ENCODE measurements at places on chromosomes 6 and 20. TPM values are rescaled to one million over a fixed set of nuclear protein-coding genes. Genes with fewer than 3 reads are reported as not detected.

The FOXP4 gene
- total RNA-seq, result 11.0 TPM

GRCh38 chr20:7346562-7346961 lies 579.1 kb downstream of the BMP2 start:
- DNase-seq, result no peak

The RFX6 gene
- total RNA-seq, result 1.8 TPM

- DNase-seq, result no peak
Measured at GRCh38 chr6:72636215-72636614, 14.4 kb downstream of the KCNQ5 start.

The MEP1A gene
- total RNA-seq, result 1.3 TPM

The SLC44A4 gene
- 10.5 TPM for total RNA-seq

The CFAP61 gene
- 0.59 TPM for total RNA-seq

GRCh38 chr20:9323622-9324021 lies 190.8 kb upstream of the LAMP5 start:
- no peak for DNase-seq

The RRAGD gene
- 12.8 TPM for total RNA-seq

The LIN28B gene
- total RNA-seq, result not detected

GRCh38 chr6:109124219-109124618 lies 28.9 kb downstream of the CEP57L1 start:
- no peak for DNase-seq

GRCh38 chr20:58142843-58143185 lies 85.6 kb downstream of the ANKRD60 start:
- peak; percentile 14 for DNase-seq

DNA sequence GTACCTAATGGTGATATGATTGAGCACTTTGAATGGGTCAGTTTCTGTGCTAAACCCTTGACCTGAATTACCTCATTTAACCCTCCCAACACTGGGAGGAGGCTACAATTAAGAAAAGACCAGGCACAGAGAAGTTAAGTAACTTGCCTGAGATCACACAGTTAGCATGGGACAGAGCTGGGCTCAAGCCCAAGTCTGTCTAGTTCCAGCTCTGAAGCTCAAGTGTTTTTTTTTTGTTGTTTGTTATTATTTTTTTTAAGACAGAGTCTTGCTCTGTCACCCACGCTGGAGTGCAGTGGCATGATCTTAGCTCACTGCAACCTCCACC lies 4.0 kb downstream of the FAM83D start:
- DNase-seq, result no peak

The ECT2L gene
- 0.33 TPM for total RNA-seq

DNA sequence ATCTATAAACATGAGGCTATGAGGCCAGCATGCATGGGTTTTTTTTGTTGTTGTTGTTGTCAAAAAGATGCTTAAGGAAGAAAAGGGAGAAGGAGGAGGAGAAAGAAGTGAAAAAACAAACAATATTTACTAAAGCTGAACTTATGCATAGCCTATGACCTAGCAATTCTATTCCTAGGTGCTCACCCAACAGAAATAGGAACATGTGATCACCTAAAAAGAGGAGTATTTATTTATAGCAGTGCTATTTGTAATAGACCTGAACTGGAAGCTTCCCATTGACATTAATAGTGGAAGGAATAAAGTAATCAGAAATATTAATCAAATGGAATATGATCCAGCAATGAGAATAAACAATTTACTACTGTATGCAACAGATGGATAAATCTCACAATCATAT lies 156.5 kb upstream of the OLIG3 start:
- no peak for DNase-seq

DNA sequence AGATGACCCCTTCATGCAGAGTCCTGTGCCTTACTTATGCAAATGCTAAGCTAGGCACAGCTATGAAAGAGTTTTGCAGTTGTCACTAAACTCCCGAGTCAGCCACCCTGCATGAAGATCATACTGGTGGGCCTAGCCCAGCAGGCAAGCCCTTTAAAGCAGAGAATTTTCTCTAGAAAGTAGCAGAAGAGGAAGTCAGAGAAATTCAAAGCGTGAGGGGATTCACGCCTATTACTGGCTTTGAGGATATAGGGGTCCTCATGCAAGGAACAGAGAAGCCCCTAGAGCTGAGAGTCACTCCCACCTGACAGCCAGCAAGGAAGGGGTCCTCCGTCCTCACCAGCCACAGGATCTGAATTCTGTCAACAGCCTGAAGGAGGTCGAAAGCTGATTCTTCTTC lies 54.6 kb downstream of the MYB start:
- DNase-seq, result no peak

GRCh38 chr6:87907521-87907920 lies 140.1 kb upstream of the SPACA1 start:
- no peak for DNase-seq

DNA sequence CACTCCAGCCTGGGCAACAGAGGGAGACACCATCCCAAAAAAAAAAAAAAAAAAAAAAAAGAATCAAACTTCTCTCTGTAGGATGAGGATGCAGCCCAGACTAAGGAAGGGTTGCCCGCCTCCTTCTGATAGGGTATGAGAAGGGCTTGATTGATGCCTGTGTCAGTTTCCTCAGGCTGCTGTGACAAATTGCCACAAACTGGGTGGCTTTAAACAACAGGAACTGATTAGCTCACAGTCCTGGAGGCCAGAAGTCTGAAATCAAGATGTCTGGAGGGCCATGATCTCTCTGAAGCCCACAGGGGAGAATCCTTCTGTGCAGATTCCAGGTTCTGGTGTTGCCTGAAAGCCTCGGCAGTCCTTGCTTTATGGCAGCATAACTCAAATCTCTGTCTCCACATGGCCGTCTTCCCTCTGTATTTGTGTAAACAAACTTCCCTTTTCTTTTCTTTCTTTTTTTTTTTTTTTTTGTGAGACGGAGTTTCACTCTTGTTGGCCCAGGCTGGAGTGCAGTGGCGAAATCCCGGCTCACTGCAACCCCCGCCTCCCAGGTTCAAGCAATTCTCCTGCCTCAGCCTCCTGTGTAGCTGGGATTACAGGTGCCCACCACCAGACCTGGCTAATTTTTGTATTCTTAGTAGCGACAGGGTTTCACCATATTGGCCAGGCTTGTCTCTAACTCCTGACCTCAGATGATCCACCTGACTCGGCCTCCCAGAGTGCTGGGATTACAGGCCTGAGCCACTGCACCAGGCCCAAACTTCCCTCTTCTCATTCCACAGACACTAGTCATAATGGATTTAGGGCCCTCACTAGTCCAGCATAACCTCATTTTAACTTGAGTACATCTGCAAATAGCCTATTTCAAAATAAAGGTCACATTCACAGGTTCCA lies 11.2 kb upstream of the CDK19 start:
- no peak for DNase-seq
